ENCODE measurements at places on chromosomes 2 and 18. TPM values are rescaled to one million over a fixed set of nuclear protein-coding genes. Genes with fewer than 3 reads are reported as not detected.

GRCh38 chr2:60468382-60469085 lies 84.9 kb downstream of the BCL11A start:
- peak overlapping the region; percentile 42 for H3K27ac ChIP-seq
- no peak for DNase-seq
- no peaks in the 10 kb centered on the region for H3K27me3 ChIP-seq
- peaks cover 9% of the 10 kb centered on the region for H3K4me1 ChIP-seq

Gene ST8SIA3
- not detected for polyA plus RNA-seq

- H3K4me3 ChIP-seq = no peak overlapping the region
- no peaks in the 10 kb centered on the region for H3K4me1 ChIP-seq
- H3K27me3 ChIP-seq = no peaks in the 10 kb centered on the region
- DNase-seq = no peak
- H3K36me3 ChIP-seq = no peaks in the 10 kb centered on the region
These were observed 48.1 kb downstream of the MAIP1 start for GRCh38 chr2:200003444-200003843.

- H3K27ac ChIP-seq = no peak overlapping the region
- H3K36me3 ChIP-seq = no peaks in the 10 kb centered on the region
- no peaks in the 10 kb centered on the region for H3K27me3 ChIP-seq
- no peak for DNase-seq
These were observed 15.3 kb downstream of the STK25 start for GRCh38 chr2:241493092-241493491.

GRCh38 chr18:27142891-27143290 lies 42.2 kb downstream of the CHST9 start:
- no peaks in the 10 kb centered on the region for H3K36me3 ChIP-seq
- no peaks in the 10 kb centered on the region for H3K27me3 ChIP-seq
- H3K4me1 ChIP-seq = peaks cover 17% of the 10 kb centered on the region
- DNase-seq = no peak
- peak overlapping the region; percentile 19 for H3K4me3 ChIP-seq

Gene SKOR2
- polyA plus RNA-seq = not detected

DNA sequence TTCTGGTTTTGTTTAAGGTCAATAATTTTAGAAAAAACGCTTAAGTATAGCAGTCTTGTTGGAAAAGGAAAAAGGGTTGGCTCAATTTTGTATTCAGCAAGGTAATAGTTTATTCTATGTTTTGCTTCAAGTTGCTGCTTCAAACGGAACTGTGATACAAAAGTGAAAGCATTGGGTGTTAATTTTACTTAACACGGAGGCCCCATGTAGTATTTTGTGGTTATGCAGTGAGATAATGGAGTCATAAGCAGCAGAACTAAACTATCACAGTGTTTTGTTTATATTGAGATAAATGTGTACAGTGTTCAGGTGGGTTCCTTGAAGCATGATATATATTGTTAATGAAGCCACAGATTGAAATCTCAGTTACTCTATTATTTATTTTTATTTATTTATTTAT lies 67.0 kb upstream of the LYPD6B start:
- no peak for DNase-seq
- no peaks in the 10 kb centered on the region for H3K27me3 ChIP-seq
- peaks cover 8% of the 10 kb centered on the region for H3K4me1 ChIP-seq

- H3K4me3 ChIP-seq = no peak overlapping the region
- H3K36me3 ChIP-seq = no peaks in the 10 kb centered on the region
- H3K4me1 ChIP-seq = no peaks in the 10 kb centered on the region
- H3K27me3 ChIP-seq = no peaks in the 10 kb centered on the region
- H3K27ac ChIP-seq = no peak overlapping the region
- DNase-seq = no peak
These were observed 74.4 kb upstream of the MYCN start for GRCh38 chr2:15865923-15866322.

DNA sequence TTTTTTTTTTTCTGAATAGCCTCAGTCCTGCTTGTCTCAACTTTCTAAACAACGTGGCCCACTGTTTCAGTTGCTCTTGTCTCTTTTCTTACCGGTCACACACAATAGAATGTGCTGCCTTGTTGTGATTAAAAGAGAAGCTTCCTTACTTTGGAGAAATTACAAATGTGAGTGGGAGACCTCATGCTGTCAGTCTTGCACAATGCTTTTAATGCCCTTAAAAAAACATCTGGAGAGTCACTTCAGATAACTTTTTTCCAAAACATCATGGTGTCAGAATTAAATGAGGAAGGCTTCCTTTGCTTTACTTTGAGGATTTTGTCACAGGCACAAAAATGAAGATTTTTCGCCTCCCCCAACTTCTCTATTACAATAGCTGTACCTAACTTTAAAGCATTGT lies 37.7 kb downstream of the LHCGR start:
- H3K27me3 ChIP-seq = no peaks in the 10 kb centered on the region
- DNase-seq = no peak
- peaks cover 19% of the 10 kb centered on the region for H3K4me1 ChIP-seq

DNA sequence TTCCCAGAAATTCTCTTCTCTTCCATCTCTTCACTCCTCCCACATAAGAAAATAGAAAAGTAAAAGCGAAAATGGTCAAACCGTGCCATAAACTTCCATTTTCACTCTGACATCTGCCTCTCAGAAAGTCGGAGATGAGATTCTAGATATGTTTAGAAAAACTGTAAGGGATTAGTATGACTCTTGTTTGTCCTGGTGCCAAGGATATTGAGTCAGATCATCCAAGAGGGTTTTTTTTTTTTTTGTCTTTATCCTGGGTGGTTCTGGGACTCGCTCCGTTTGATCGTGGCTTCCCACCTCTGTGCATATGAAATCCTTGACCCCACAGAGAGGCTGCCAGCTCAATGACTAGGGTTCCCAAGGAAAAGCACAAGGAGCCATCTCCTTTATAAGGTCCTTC lies 17.3 kb downstream of the EN1 start:
- H3K27me3 ChIP-seq = peaks cover 95% of the 10 kb centered on the region
- no peak overlapping the region for H3K4me3 ChIP-seq
- H3K4me1 ChIP-seq = peaks cover 4% of the 10 kb centered on the region
- no peaks in the 10 kb centered on the region for H3K36me3 ChIP-seq

Gene MGAT5
- 5.3 TPM for polyA plus RNA-seq

Gene TNFAIP6
- 9.8 TPM for polyA plus RNA-seq

GRCh38 chr2:46486436-46486835 lies 7.1 kb downstream of the TMEM247 start:
- H3K4me1 ChIP-seq = peaks cover 3% of the 10 kb centered on the region
- H3K27ac ChIP-seq = no peak overlapping the region
- H3K4me3 ChIP-seq = no peak overlapping the region
- DNase-seq = no peak
- H3K36me3 ChIP-seq = no peaks in the 10 kb centered on the region
- H3K27me3 ChIP-seq = no peaks in the 10 kb centered on the region

GRCh38 chr2:25274868-25275574 lies 66.7 kb downstream of the DNMT3A start:
- no peak overlapping the region for H3K4me3 ChIP-seq
- no peaks in the 10 kb centered on the region for H3K4me1 ChIP-seq
- H3K27ac ChIP-seq = no peak overlapping the region

DNA sequence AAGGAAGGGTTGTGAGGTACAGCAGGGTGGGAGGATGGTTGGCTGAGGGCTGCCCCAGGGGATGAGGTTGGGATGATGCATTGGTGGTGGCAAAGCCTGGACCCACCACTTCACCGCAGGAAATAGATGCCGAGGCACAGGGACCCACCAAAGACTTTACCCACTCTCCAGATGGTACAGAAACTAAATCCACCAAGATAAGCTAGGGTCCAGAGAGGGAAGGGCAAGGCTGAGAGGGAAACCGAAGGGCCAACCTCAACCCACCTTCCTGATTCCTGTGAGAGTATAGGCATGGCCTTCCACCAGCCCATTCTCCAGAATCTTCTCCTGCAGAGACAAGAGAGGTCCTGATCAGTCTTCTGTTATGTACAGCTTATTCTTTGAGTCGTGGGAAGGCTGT lies 18.1 kb downstream of the CAPN14 start:
- no peak overlapping the region for H3K27ac ChIP-seq
- no peak for DNase-seq
- no peaks in the 10 kb centered on the region for H3K36me3 ChIP-seq
- H3K27me3 ChIP-seq = no peaks in the 10 kb centered on the region
- no peak overlapping the region for H3K4me3 ChIP-seq

All from hepatocyte (in vitro differentiated cells).